ENCODE measurements at places on chromosomes 2 and 18. TPM values are rescaled to one million over a fixed set of nuclear protein-coding genes. Genes with fewer than 3 reads are reported as not detected.
A peak's percentile ranks its signal among the peaks of the same experiment; 100 is the strongest.

- no peak for DNase-seq
Measured at GRCh38 chr2:78676921-78677696, 348.4 kb upstream of the REG3G start.

DNA sequence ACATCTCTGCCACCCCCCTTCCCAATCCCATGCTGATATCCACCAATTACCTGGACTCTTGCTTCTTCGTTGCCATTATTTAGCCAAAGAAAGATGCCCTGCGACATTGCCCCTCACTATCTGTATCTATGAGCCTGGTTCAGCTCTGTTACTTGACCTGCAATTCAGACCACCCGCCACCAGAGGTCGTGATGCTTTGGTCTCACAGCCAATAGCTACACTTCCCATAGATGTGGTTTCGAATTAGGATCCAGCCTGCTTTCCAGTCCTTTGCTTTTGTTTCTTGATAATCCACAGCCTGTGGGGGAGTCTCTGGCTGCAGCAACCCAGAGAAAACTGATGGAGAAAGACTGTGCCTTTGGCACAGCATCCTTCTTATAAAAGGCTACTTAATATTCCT, 239.4 kb downstream of the KLHL29 start:
- no peak for DNase-seq

DNA sequence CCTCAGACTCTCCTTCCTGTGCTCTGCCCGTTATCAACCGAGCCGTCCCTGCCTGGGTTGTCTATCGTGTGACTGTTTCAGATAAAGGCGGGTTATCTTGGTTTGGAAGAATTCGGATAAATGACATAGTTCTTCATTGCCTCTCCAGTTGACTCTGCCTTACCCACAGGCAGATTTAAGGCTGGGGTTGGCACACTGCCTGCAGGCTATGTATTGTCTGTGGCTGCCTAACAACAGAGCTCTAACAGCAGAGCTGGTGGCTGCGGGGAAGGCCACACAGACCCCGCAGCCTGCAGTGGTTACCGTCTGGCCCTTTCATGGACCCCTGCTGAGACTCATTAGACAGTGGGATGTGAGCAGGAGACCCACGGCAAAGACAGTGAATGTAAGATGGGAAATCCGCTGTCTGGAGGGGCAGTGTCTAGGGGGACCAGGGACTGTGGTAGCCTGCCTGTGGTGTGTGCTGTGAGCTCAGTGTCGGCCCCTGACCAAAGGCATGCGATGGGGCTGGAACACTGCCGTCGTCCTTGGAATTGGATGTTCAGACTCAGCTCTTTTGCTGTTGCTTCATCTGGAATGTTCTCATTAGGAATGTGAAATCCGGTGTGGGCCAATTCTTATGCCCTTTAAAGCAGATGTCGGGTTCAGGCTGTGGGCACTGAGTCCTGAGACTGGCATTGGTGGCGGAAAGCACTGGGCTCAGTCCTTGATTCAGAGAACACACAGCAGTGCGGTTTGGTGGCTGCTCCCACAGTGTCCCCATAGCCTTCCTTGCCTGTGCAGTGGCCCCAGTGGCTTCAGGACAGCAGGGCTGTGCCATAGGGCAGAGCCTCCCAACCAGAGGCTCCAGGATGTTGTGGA, 44.5 kb downstream of the SH3RF3 start:
- peak; percentile 82 for DNase-seq

DNA sequence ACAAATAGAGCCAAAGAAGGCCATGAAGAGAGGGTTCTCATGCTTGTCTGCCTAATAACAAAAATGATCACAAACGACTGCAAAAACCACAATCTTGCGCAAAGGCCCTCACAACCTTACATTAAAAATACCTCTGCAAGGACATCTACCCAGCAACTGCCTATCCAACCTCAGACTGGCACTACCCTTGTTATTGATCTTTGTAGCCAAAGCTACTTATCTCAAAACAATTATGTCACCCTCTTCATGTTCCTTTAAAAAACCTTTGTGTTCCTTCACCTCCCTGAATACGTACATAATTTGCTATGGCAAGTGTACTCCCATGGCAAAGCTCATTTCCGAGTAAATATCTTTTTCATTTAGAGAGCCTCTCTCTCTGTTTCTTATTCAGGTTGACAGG, 44.1 kb downstream of the TMEM163 start:
- no peak for DNase-seq

GRCh38 chr2:239731998-239732665, 293.0 kb downstream of the NDUFA10 start:
- DNase-seq: no peak

- DNase-seq: no peak
Measured at GRCh38 chr18:61752973-61753372, 139.8 kb downstream of the RNF152 start.

GRCh38 chr18:35680139-35680551, 98.6 kb downstream of the GALNT1 start:
- peak; percentile 58 for DNase-seq

- peak; percentile 90 for DNase-seq
Measured at GRCh38 chr18:23279931-23280330, 144.6 kb downstream of the CABLES1 start.

DNA sequence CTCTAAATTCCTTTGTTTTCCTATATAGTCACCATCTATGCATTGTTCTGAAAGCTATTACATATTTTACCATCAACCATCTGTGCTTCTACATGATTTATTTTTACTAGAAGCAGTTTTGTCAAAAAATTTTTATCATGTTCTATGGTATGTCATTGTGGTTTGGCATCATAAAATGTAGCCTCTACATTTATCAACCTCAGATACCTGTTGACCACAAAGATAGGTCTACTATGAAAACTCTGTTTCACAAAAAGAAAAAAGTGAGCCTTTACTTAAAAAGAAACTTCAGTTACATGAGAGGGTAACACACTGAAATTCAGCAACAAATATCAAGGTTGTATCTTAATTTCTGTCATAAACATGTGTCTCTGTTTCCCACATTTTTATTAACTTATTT, 3.7 kb downstream of the BCL2 start:
- no peak for DNase-seq

DNA sequence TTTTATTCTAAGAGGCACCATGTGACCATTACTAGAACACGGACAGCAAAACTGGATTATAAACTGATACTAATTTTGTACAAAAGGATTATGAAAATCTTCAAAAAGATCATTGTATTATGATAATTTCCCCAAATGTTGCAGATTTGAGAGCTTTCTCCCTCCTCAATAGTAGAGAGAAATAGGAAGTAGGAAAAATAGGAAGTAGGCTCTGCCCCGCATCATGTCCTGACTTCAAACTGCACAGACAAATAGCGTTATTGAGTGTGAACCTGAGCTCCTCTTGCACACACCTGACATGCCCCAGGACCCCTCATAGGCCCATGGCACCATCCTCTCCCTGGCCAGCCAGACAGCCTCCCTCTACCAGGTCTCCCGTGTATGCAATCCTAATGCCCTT, 25.4 kb downstream of the CHRNA1 start:
- no peak for DNase-seq

- DNase-seq: no peak
Measured at GRCh38 chr2:120898961-120899750, 163.5 kb downstream of the GLI2 start.

DNA sequence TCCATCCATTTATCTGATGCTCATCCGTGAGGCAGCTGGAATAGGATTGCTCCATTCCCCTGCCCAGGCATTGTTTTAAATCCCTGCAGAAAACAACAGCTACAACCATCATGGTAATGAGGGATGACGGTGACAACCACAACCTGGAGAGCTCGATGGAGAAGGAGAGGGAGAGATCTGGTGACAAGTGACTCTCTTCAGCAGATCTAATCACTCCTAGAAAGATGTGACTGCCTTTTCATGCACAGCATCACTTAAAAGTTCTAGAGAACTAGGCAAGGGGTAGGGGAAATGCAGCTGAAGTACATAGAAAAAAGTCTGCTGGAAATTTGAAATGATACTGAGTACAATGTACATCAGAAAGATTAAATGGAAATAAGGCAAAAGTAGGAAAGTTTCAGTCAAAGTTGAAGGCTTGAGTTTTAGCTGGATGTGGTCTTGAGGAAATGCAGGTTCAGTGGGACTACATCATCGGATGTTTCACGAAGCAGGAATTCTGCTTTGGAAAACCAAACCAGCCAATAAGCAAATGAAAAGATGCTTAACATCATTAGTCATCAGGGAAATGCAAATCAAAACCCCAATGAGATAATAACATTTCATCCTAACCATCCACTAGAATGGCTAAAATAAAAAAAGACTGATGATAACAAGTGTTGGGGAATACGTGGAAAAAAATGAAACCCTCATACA, 6.8 kb upstream of the ARHGAP25 start:
- DNase-seq: no peak

CYP27A1 gene
- 30.3 TPM for polyA plus RNA-seq

CNGA3 gene
- not detected for polyA plus RNA-seq

XDH gene
- not detected for polyA plus RNA-seq

IL36B gene
- not detected for polyA plus RNA-seq

STARD6 gene
- not detected for polyA plus RNA-seq

IL1F10 gene
- not detected for polyA plus RNA-seq

PLGLB1 gene
- 0.81 TPM for polyA plus RNA-seq

All from endothelial cell of umbilical vein (primary cell).